ENCODE measurements at places on chromosomes 11 and 22.

GRCh38 chr11:81301166-81301830, 1432.4 kb downstream of the FAM181B start:
- H3K4me3 ChIP-seq, result no peak overlapping the region
- DNase-seq, result no peak
- H3K4me1 ChIP-seq, result no peaks in the 10 kb centered on the region

- no peaks in the 10 kb centered on the region for H3K27me3 ChIP-seq
- H3K27ac ChIP-seq, result peak overlapping the region; percentile 85
- peaks cover 17% of the 10 kb centered on the region for H3K4me1 ChIP-seq
- DNase-seq, result no peak
- no peaks in the 10 kb centered on the region for H3K36me3 ChIP-seq
Measured at GRCh38 chr22:27756212-27756660, 45.3 kb downstream of the MN1 start.

DNA sequence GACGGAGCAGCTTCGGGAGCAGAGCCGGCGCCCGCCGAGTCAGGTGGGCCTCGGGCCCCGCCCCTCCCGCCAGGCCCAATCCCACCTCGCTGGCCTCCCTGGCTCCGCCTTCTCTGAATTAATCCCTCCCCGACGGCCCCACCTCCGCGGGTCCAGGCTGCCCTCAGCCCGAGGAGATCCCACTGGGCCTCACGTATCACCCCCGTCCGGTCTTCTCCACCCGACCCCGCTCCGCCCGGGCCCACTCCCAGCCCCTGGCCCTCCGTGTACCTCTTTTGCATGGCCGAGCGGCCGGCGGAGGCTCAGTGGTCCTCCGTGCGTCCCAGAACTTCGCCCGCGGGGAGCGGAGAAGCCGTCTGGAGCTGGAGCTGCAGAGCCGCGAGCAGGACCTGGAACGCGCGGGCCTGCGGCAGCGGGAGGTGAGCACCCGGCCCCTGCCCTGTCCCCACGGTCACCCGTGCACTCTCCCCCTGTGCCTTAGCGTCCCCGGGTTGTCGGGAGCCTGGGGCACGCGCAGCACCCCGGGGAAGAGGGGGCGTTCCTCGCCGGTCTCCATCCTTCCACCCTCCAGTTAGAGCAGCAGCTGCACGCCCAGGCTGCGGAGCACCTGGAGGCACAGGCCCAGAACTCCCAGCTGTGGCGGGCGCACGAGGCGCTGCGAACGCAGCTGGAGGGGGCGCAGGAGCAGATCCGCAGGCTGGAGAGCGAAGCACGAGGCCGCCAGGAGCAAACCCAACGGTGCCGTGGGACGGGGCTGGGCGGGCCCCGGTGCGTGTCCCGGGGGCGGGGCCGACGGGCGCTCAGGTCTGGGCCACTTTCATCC, 2.2 kb upstream of the CD151 start:
- H3K27ac ChIP-seq, result no peak overlapping the region
- no peaks in the 10 kb centered on the region for H3K27me3 ChIP-seq
- peaks cover 61% of the 10 kb centered on the region for H3K4me1 ChIP-seq
- no peak for DNase-seq
- H3K4me3 ChIP-seq, result peak overlapping the region; percentile 41
- peaks cover 5% of the 10 kb centered on the region for H3K36me3 ChIP-seq

- DNase-seq, result no peak
- no peaks in the 10 kb centered on the region for H3K27me3 ChIP-seq
- no peaks in the 10 kb centered on the region for H3K36me3 ChIP-seq
Measured at GRCh38 chr11:121645596-121645995, 192.8 kb upstream of the SORL1-AS1 start.

GRCh38 chr11:76239483-76240160, 33.3 kb upstream of the WNT11 start:
- no peak overlapping the region for H3K27ac ChIP-seq
- DNase-seq, result no peak
- H3K4me3 ChIP-seq, result no peak overlapping the region

DNA sequence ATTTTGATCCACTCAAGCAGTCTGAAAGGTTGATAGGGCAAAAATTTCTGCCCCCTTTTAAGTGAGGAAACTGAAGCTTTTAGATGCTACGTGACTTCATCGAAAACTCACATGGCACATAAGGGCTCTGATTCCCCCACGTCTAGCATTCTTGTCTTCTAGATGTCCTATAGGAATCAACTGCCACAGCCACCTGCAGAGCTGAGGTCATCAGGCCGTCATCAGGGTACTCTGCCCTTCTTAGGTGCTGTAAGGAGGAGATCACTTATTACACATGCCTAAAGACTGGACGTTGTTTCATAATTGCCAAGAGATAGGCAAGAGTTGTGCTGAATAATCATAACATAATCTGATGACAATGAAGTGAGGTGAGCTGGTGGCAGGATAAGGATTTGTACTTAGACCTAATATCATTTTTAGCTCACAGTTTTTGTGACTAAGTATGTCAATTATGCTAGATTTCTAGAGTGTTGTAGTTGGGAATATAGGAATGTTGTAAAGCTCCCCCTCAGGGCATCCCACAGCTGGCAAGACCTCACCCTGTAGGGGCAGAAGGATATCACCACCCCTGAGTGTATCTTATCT, 349.4 kb downstream of the METTL15 start:
- no peak for DNase-seq
- no peaks in the 10 kb centered on the region for H3K4me1 ChIP-seq
- H3K36me3 ChIP-seq, result no peaks in the 10 kb centered on the region
- no peaks in the 10 kb centered on the region for H3K27me3 ChIP-seq
- H3K27ac ChIP-seq, result no peak overlapping the region

DNA sequence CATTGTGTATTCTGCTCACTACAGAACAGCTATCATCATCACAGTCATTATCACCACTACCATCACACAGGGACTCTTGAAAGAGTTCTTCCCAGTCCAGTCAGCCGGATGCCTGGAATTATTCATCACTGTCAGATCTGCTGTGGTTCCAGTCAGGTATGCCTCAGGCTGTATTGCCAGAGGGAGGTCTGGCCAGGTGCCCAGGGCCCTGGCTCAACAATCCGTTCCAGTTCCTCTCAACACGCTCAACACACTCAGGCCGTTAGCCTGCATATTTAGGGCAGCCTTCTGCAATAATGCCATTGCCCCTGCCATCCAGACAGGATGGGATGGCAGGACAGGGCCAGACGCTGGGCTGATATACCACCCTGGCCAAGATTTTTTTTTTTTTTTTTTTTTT, 28.6 kb upstream of the RASL10A start:
- no peak for DNase-seq

- no peaks in the 10 kb centered on the region for H3K27me3 ChIP-seq
- H3K36me3 ChIP-seq, result no peaks in the 10 kb centered on the region
- no peaks in the 10 kb centered on the region for H3K4me1 ChIP-seq
- no peak overlapping the region for H3K4me3 ChIP-seq
Measured at GRCh38 chr11:131099013-131099412, 182.7 kb upstream of the SNX19 start.

DNA sequence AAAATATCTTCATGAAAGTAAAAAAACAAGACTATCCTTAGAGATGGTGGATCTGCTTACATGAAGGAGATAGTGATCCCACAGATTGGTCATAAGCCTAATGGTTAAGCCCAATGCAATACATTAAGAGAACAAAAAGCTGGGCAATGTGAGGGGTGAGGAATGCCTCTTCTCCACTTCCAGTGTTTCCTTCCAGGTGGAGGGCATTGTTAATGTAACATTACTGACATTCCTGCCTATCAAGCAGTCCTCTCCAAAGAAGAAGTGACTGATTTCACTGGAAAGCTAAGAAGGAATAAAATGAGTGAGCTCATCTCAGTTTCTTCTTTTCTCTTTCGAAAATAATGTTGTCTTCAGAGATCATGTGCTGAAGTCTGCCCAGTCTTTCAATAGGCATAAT, 207.8 kb downstream of the RAB38 start:
- no peak for DNase-seq
- H3K27ac ChIP-seq, result no peak overlapping the region
- H3K4me1 ChIP-seq, result no peaks in the 10 kb centered on the region
- H3K27me3 ChIP-seq, result no peaks in the 10 kb centered on the region
- H3K36me3 ChIP-seq, result no peaks in the 10 kb centered on the region
- H3K4me3 ChIP-seq, result no peak overlapping the region

DNA sequence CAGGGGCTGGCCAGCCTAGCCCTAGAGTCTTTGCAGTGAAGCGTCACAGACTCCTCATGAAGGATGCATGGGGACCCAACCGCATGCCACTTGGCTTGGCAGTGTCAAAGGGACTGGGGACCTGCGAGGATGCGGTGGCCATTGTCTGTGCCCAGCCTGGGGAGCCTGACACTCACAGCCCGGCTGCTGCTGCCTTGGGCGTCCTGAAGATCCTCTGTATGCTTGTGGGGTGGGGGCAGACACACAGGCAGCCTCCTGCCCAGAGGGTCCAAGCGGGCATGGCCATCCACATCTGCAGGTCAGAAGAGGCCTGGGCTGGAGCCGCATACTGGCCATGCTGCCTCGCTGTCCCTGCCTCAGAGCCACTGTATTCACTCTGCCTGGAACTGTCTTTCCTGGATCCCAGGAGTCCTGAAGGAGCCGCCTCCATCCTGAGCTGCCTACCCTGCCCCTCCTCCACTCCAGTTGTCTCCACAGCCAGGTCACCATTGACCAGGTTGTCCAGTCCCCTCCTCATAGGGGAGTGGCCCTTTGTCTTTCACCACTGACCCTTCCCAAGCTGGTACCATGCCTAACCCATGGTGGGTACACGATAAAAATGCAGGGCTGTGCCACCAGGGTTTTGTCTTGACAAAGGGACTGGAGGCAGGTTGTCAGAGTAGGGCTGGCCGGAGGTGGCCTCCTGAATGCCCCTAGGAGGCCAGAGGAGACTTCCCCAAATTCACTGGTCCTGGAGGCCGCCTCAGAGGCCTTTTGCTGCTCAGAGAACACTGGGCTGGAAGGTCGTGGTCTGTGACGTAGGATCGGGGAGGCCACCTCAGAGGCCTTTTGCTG, 107.0 kb downstream of the KCNQ1OT1 start:
- H3K36me3 ChIP-seq, result no peaks in the 10 kb centered on the region
- H3K4me1 ChIP-seq, result no peaks in the 10 kb centered on the region
- no peak overlapping the region for H3K27ac ChIP-seq

DNA sequence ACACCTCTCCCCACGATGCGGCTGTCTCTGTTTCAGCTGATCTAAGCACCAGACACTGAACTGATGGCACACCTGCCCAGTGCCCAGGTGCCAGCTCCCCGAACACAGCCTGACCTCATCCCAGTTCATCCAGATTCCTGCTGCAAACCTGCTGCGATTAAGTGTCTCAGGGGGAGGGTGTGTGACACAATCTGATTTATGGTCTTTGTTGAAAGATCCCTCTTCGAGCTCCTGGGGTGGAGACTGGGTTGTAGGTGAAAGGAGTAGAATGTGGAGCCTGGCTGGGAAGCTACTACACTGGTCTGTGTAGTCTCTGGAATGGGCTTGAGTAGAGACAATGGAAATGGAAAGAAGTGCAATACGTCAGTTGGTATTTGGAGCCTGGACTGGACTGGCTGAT, 390.3 kb downstream of the SHANK2 start:
- no peaks in the 10 kb centered on the region for H3K27me3 ChIP-seq
- no peak for DNase-seq
- no peak overlapping the region for H3K4me3 ChIP-seq
- H3K4me1 ChIP-seq, result no peaks in the 10 kb centered on the region
- no peaks in the 10 kb centered on the region for H3K36me3 ChIP-seq
- H3K27ac ChIP-seq, result no peak overlapping the region

DNA sequence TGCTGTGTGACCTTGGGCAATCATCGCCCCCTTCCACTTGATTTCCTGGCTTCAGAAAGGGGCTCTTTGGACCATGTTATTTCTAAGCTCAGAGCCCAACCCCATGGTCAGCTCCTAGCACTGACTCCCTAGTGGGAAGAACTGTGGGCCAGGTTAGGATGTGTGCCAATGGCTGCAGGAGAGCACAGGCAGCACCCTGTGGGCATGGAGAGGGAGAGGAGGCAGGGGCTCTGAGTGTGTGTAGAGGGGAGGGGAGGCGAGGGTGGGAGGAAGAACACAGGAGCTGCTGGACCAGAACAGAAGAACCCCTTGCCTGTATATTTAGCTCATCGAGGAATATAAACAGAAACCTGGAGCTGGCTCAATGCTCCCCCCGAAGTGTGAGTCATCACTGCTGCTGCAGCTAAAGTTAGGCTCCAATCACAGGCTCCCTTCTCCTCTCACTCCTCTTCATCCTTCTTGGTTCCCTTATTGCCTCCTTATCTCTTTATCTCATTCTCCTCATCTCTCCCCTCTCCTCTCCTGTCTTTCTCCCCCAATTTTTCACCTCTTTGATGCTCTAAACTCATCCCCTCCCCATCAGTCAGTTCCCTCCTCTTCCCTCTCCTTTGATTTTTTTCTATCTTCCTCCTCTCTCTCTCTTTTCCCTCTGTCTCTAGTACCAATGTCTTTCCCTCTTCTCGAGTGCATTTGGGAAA, 14.5 kb upstream of the RPS19BP1 start:
- H3K4me1 ChIP-seq, result no peaks in the 10 kb centered on the region
- no peak for DNase-seq
- no peaks in the 10 kb centered on the region for H3K27me3 ChIP-seq
- H3K27ac ChIP-seq, result no peak overlapping the region
- H3K4me3 ChIP-seq, result no peak overlapping the region
- no peaks in the 10 kb centered on the region for H3K36me3 ChIP-seq

- peaks cover 65% of the 10 kb centered on the region for H3K4me1 ChIP-seq
- H3K27me3 ChIP-seq, result no peaks in the 10 kb centered on the region
- DNase-seq, result no peak
- peak within 1 kb of the TSS; percentile 82 for H3K27ac ChIP-seq
- H3K4me3 ChIP-seq, result peak within 1 kb of the TSS; percentile 63
Measured at GRCh38 chr11:12007769-12008737, at the start of gene DKK3. TSS of gene DKK3 (minus strand) at chr11:12008626. CDS start at chr11:12008582, 44 bp downstream.

DNA sequence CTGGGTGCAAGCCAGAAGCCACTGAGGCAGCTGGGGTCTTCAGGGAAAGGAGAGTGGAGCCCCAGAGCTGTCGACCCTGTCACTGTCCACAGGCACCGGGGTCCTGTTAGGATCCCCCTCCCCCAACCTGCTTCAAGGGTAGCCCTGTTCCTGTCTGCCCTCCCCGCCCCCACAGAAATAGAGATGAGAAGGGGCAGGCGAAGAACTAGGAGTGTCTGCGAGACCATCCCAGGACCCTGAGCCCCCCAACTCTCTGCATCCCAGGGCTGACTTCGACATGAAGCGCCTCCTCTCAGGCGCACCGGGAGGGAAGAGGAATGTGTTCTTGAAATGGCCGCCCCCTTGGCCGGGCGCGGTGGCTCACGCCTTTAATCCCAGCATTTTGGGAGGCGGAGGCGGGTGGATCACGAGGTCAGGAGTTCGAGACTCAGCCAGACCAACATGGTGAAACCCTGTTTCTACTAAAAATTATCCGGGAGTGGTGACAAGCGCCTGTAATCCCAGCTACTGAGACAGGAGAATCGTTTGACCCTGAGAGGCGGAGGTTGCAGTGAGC, 607 bp upstream of the ZNF70 start:
- no peaks in the 10 kb centered on the region for H3K36me3 ChIP-seq
- no peak for DNase-seq
- peak overlapping the region; percentile 93 for H3K27ac ChIP-seq
- H3K27me3 ChIP-seq, result no peaks in the 10 kb centered on the region
- peak overlapping the region; percentile 65 for H3K4me3 ChIP-seq

- no peak overlapping the region for H3K27ac ChIP-seq
- no peak for DNase-seq
- no peaks in the 10 kb centered on the region for H3K27me3 ChIP-seq
- H3K4me3 ChIP-seq, result no peak overlapping the region
Measured at GRCh38 chr11:17967661-17968060, 45.2 kb downstream of the SERGEF start.

GRCh38 chr22:25212337-25212736, 7.1 kb upstream of the CRYBB2 start:
- H3K4me3 ChIP-seq, result no peak overlapping the region
- no peak for DNase-seq
- H3K27ac ChIP-seq, result no peak overlapping the region
- H3K4me1 ChIP-seq, result no peaks in the 10 kb centered on the region
- H3K27me3 ChIP-seq, result no peaks in the 10 kb centered on the region

All from tibial artery (tissue), 4 donors.